ENCODE measurements at places on chromosomes 5 and 9.

DNA sequence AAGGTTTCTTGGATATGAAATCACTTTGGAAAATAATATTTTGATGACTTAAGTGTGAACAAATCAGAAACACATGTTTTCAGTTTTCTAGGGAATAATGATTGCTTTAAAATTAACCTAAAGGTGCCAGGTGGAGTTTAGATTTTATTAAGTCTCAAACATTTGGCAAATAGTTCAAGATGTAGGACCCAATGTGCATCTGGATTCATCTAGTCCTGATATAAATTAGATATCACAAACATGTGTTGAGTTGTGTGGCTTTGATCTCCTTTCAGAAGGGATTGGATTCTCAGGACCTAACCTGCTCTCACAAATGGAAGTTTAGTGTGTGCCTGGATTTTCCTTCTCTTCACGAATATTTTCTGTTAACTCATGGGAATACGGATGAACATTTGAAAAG, 291.4 kb upstream of the ISL1 start:
- no peak for DNase-seq

GRCh38 chr5:78237911-78238310, 56.6 kb downstream of the AP3B1 start:
- no peak for DNase-seq

DNA sequence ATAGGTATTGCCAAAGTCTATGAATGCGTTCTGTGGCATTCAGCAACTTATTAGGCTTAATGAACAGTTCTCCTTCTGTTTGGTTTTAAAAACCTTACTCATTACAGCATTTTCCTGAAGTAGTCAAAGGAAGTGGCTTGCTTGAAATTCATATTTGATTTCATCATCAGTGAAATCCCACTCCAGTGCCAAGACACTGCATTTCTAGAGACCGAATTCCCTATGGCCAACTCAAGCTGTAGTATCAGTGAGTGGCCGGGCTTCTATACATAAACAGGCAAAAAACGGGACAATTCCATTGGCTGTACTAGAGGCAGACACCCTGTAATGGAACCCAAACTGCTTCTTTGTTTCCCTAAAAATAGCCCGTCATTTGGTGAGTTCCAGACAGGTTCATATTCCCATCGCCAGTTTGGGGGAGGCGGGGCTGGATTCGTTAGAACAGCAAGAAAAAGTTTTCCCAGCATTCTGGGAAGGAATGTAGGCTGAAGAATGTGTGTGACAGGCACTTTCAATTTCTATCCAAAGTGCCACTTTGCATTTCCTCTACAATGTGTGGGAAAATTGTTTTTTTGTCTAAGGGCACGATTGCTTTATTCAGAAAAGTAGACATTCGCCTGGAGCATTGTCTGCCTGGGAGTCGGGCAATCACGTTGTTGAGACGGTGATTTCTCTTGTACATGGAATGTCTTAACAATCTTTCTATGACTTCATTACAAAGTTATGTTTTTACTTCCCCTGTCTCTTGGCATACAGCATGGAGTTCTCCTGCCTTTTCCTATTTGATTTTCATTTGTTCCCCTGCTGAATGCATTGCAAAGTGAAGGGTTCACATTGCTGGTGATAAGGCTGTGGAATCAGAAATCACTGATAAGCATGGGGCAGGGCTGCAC, 141.8 kb upstream of the MAST4 start:
- no peak for DNase-seq

DNA sequence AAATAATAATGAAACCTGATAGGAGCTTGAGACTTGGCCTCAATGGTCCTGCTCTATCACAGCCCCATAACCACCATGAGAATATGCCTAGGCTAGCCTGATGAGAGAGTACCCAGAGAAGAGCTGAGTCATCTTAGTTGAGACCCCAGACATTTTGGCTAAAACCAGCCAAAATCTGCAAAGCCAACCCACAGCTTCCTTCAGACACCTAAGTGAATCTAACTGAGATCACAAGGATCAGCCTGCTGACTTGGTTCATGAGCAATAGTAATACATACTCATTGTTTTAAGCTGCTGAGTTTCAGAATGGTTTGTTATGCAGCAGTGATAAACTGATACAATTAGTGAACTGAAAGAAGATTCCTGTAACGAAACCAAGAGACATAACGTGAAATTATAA, 473.7 kb upstream of the PTGER4 start:
- no peak for DNase-seq

- no peak for DNase-seq
These were observed 577.9 kb downstream of the ISL1 start for GRCh38 chr5:51961154-51961562.

DNA sequence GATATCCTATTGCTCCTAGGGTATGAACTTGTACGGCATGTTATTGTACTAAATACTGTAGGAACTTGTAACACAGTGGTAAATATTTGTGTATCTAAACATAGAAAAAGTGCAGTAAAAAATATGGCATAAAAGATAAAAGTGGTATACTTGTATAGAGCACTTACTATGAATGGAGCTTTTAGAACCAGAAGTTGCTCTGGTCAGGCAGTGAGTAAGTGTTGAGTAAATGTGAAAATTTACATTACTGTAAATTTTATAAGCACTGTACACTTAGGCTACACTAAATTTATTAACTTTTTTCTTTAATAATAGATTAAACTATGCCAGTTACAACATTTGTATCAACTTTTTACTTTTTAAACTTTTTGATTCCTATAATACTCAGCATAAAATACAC, 109.1 kb downstream of the ZCCHC7 start:
- DNase-seq, result no peak

DNA sequence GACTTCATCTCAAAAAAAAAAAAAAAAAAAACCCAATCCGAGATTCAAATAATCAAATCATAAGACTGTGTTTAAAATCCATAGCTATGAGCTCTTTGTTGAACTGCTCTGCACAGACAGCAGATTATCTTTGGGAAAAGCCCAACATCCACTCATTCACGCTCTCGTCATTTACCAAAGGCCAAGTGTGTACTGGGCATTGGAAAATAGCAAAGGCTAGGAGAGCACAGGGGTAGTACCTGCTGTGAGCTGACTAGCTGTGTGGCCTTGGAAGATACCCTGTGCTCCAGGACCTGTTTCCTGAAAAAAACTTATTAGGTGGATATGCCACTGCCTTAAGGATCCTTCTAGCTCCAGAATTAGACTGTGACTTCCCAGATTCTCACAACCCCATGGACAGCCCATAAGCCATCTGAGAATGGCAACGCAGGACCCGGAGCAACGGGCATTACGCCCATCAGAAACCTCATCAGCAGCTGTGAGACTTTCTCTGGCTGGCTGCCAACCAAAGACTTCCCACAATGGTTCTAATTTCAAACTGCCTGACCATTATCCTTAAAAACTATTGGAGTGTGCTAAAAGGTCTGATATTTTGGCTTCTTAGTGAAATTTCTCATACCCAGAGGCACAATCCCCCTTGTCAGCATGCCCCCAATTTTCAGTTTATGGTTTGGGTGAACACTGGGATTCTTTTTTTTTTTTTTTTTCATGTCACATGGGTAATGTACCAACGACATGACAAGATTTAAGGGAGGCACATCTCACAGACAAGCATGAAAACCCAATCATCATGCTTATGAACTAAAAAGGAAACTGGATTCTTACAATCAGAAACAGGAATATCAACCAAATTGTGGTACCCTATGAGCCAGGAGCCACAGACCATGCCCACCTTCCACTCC, 16.8 kb downstream of the SERINC5 start:
- DNase-seq, result no peak

DNA sequence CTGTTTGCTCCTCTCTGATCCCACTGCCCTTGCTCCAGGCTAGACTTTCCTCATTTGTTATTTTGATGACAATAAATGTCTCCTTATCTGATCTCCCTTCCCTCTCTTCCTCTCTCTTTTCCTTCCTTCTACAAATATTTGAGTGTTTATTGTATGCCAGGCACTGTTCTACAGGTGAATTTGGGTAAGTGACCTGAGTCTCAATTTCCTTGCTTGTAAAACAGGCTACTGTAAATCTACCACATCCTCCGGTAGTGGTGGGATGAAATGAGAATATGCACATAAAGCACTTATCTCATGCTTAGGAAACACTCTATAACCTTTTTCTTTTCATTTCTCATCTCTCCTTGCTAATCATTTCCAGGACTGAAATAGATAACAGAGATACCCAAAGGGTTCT, 86.4 kb downstream of the HMHB1 start:
- peak; percentile 17 for DNase-seq

GRCh38 chr9:98962181-98962560, 18.5 kb downstream of the COL15A1 start:
- DNase-seq, result no peak

DNA sequence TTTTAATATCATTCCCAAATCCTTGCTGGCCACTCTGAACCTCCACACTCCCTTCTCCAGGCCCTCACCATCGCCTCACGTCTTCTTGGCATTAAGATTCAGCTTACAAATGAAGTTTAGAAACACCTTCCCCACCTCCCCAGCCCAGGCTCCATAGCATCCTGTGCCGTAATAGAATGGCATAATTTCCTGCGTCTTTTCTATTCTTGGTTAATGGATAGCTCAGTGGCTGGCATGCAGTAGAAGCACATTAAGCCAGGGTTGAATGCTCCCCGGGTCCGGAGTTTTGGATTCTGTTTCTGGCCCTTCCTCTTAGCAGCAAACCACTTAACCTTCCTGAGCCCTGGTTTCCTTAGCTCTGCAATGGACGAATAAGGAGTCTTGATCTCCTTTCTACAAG, 13.8 kb downstream of the WWC1 start:
- no peak for DNase-seq
